Renal pelvis (tissue), 12 donors: ENCODE measurements at places on chromosomes 3 and 15. TPM values are rescaled to one million over a fixed set of nuclear protein-coding genes. Genes with fewer than 3 reads are reported as not detected.

- DNase-seq, result no peak
Observed at GRCh38 chr3:66997560-66998112, 471 bp upstream of the KBTBD8 start.

- no peak for DNase-seq
Observed at GRCh38 chr15:58519516-58519915, 87.7 kb downstream of the LIPC start.

- no peak for DNase-seq
Observed at GRCh38 chr3:16961621-16962205, 77.0 kb downstream of the PLCL2 start.

GRCh38 chr15:73983211-73983727 lies 8.8 kb downstream of the STOML1 start:
- no peak for DNase-seq

DNA sequence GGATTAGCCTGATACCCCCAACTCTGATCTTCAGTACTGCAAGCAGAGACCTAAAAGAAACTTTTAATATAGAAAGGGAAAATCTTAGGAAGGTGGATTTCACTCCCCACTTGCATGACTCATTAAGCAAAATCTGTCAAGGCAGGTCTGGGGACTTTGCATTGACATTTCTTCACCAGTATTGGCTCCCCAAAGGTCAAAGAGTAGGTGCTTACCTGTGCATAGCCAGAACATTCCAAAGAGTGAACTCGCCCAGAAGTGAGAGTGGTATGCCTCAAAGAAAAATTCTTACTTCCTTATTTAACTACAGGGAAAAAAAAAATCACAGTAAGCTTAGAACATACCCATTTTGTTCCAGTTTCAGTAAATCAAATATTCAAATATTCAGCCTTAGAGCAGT lies 140.9 kb upstream of the TP63 start:
- no peak for DNase-seq

GRCh38 chr3:25775936-25776335 lies 7.3 kb downstream of the NGLY1 start:
- DNase-seq, result no peak

IQCF5 gene
- not detected for polyA plus RNA-seq

DNA sequence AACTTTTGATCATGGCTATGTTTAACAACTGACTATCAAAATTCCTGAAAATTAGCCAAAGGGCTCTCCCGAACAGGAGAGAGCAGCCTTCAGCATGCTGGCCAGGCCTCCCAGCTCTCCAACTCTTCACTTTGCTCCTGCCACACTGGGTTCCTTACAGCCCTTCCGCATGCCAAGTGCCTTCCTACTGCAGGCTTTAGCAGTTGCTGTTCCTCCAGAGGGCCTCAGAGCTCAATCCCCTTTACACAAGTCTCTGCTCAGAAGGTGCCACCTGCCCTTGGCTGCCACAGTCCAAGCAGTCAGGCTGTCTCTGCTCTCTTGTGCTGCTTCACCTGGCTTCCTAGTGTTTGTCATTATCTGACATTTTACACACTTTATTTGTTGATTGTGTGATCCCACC lies 553.1 kb upstream of the PPP2R3A start:
- no peak for DNase-seq

- DNase-seq, result no peak
Observed at GRCh38 chr15:38672814-38673670, 108.4 kb upstream of the RASGRP1 start.

EAF2 gene
- 7.9 TPM for polyA plus RNA-seq

MINAR1 gene
- 1.4 TPM for polyA plus RNA-seq

- DNase-seq, result no peak
Observed at GRCh38 chr15:54599386-54599785, 597.4 kb downstream of the RSL24D1 start.

NEK10 gene
- polyA plus RNA-seq, result 1.7 TPM
